ENCODE measurements at places on chromosomes 5 and 9.

- no peak for DNase-seq
Measured at GRCh38 chr9:104286799-104287198, 192.7 kb downstream of the SMC2 start.

- DNase-seq: peak; percentile 39
Measured at GRCh38 chr9:131394464-131395156, 724 bp downstream of the PRRC2B start.

- DNase-seq: no peak
Measured at GRCh38 chr5:180026320-180026719, 45.2 kb downstream of the RNF130 start.

GRCh38 chr9:4680173-4680525 is 780 bp downstream of the CDC37L1 start:
- DNase-seq: no peak

GRCh38 chr5:158948376-158948886 is 151.3 kb downstream of the EBF1 start:
- no peak for DNase-seq

DNA sequence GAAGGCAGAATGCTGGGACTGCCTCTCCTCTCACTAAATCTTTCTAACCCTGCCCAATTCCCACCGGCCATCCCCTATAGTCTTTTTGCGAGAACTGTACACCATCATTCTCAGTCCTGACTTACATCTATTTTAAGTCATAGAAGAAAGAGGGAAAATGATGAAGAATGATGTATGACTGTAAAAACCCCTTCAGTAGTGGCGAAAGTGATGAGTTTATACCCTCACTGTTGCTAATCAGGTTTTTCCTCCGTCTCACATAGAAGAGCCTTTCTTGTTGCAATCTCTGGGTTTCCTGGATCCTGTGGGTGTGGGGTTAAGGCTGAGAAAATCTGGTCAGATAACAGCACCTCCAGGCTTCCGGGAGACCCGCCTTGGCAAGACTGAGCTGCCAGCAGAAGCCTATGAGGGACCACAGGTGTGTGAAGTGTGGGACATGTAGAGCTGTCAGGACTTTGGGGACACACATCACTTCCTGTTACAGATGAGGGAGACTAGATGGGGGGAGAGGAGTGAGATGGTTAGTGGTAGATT is 147.1 kb upstream of the SLC12A2 start:
- no peak for DNase-seq

DNA sequence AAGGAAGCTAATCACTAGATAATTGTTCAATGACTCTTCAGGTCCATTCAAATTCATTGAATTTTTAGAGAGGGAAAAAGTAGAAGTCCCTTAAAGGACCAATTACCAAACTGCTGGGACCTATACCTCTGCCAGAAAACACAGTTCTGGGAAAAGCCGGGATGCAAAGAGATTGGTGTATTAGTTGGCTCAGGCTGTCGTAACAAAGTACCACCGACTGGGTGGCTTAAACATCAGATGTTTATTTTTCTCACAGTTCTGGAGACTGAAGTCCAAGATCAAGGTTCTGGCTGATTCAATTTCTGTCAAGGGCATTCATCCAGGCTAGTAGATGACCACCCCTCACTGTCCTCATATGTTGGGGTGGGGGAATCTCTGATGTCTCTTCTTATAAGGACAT is 177.1 kb upstream of the FSTL4 start:
- no peak for DNase-seq

DNA sequence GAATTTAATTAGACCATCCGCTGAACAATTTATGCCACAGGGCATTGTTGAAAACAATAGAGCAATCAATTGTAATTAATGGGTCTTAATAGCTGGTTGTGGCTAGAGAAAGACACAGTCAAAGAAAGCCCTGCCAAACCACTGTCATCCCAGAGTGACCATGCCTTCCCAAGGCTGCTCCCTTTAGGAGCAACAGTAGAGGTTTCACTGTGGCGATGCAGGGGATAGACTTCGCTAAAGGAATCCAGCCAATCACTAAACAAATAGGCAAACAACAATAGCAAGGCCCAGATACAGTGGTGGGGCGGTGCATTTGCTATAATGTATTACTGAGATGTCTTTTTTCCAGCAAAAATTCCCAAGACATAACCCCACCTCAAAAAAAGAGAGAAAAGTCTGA is 87.8 kb upstream of the SLC27A6 start:
- no peak for DNase-seq

DNA sequence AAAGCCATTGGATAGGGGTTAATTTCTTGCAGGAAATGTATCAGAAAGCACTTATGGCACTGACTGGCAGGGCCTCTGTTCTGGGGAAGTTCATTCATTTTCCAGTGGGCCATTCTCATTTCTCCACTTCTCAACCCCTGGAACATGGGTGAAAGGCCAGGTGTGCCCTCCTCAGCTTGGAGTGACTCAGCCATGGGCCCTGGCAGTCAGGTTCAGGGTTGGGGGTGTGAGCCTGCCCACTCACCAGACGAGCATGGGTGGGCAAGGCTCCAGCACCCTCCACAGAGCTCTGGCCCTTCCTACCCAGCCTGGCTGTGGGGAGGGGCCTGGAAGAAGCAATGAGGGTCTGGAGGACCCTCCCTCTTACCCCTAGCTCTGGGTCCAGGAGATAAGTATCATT is 174.4 kb downstream of the HSPA4 start:
- no peak for DNase-seq

DNA sequence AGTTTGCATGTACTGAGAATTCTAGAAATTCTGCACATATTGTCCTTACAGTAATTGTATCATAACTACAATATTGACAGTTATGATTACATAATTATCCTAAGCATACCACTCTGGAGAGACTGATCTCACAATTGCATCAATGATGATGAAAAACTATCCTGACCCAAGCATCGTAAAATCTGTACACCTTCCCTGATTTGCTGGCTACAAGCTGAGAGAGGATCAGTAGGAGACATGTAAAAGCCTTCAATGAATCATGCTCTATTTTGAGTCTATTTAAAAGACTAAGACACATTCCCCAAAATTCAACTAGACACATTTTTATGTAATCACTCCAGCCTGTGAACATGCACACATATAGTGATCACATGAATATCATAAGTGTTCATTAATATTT is 1833.8 kb downstream of the EFNA5 start:
- no peak for DNase-seq

- DNase-seq: no peak
Measured at GRCh38 chr5:58890701-58891085, 307.8 kb downstream of the RAB3C start.
